Stimulated activated CD4-positive, alpha-beta T cell treated with anti-CD3 and anti-CD28 coated beads, Interleukin-12 subunit alpha, Interleukin-12 subunit beta, amount 100 ng/mL, for 24 hours (primary cell): ENCODE measurements at places on chromosomes 12 and 14.
A peak's percentile ranks its signal among the peaks of the same experiment; 100 is the strongest.

- DNase-seq: no peak
These were observed 390 bp downstream of the BRAP start for GRCh38 chr12:111685322-111685810.

GRCh38 chr12:14810953-14811483 is 3.0 kb downstream of the SMCO3 start:
- DNase-seq: no peak

DNA sequence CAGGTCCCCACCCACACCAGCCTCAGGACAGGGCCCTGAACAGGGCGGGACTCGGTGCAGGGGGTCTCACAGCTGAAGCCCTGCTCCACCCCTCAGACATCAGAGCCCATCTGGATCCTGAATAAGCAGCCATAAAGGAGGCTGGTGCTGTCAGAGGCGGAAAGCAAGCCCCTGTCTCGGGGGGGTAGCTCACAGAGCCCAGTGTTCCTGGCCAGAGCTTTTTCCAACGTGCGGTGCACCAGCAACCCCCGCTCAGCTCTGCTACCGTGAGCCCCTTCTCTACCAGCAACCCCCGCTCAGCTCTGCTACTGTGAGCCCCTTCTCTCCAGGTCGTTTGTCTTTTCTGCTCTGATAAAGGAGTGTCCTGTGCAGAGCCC is 136.5 kb upstream of the SFSWAP start:
- no peak for DNase-seq

GRCh38 chr12:120866108-120866507 is 38.0 kb downstream of the SPPL3 start:
- no peak for DNase-seq

DNA sequence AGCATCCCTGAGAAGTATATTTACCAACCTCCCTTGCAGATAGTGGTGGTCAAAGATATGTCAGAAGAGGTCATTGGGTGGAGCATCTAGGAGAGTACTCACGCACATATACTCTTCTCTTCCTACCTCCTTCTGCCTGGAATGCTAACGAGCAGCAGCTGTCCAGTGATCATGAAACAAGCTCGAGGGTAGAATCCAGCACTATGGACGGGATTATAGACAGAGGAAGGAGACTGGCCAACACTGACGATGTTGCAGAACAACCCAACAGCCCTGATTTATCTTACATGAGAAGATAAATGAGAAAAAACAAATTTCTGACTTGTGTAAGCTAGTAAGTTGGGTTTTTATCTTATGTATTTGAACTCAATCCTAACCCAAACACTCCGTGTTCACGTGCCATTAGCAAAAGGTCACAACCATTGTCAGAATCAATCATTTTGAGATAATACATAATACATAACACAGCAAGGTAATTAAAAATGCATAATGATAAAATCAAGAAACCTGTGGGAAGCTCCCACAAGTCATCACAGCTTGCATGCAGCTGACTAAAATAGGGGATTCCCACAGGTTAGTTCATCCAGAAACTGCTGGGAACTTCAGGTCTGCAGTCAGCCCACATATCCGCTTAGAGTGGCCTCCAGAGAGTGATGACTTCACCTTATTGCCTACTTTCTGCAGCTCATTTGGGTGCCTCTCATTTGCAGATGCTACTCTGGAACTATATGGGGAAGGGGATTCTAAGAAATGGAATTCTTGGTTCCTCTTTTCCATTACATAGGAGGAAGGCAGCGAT is 36.3 kb upstream of the STK38L start:
- peak; percentile 30 for DNase-seq

DNA sequence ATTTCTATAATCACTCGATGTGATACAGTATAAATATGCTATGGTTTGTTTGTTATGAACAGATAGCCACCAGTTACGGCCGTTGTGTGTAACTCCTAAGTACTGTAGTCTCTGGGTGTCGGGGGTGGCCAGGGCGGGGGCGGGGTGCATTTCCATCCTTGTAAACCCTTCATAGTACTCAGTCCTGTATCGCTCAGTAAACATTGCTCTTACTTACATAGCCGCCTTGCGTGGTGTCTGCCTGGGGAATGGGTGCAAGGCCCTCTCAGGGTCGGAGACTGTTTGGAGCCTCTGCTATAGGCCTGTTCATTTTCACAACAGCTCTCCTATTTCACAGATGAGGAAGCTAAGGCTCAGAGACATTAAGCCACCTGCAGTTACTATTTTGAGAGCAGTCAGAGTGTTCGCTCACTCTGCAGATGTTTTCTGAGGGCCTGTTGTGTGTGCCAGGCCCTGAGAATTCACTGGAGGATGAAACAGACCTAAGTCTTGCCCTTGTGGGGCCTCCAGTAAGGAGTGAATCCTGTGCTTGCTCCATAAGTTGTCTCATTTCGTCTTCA is 42.5 kb downstream of the JDP2 start:
- no peak for DNase-seq

DNA sequence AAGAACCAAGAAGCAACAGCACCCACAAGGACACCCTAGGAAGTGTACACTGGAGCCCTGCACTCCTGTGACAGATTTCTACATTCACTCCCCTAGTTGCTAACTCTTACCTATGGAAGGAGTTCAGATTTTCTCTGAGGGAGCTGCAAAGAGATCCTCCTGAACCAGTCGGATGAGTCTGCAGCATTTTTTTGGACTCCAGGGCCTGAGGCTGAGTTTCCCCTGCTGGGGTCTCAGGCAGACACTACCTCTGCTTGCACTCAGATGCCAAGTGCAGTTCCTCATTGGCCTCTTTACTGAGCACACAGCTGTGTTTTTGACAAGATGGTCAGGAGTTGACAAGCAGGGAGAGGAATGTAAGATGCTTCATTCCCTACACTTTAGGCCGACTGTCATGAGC is 153.2 kb upstream of the RBM19 start:
- DNase-seq: no peak

GRCh38 chr14:32657081-32657480 is 281.6 kb upstream of the NPAS3 start:
- no peak for DNase-seq

DNA sequence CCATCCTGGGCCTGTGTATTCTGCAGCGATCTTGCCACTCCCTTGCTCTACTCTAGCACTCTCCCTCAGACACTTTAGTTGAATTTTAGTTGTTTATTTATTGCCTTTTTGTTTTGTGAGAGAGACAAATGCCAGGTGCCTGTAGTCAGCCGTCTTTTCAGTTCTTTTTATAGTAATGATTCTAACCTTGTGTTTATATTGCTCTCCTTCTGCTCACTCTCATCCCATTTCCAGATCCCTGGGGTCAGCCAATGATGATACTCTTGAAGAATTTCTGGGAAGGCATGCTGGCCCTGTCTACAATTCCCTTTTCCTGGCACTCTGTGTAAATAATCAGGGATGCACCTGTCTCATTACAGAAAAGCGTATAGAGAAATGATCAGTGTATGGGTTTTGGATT is 334.1 kb upstream of the MIS18BP1 start:
- DNase-seq: no peak

DNA sequence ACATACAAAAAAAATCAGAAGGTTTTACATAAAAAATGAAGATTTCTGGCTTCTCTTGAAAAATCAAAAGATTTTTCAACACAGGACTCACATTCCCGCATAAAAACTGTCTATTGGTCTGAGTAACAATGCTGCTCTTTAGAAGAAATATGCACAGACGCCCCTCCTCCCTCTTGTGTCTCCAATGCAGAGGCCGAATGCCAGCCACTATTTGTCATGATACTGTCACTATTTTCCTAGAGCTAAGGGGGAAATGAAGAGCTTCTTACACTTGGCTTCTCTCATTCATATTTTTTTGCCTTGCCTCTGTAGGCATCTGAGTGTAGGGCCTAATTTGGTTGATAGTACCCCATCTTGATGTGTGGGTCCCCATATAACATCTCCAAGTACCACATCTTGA is 98.0 kb downstream of the BBS10 start:
- DNase-seq: no peak

DNA sequence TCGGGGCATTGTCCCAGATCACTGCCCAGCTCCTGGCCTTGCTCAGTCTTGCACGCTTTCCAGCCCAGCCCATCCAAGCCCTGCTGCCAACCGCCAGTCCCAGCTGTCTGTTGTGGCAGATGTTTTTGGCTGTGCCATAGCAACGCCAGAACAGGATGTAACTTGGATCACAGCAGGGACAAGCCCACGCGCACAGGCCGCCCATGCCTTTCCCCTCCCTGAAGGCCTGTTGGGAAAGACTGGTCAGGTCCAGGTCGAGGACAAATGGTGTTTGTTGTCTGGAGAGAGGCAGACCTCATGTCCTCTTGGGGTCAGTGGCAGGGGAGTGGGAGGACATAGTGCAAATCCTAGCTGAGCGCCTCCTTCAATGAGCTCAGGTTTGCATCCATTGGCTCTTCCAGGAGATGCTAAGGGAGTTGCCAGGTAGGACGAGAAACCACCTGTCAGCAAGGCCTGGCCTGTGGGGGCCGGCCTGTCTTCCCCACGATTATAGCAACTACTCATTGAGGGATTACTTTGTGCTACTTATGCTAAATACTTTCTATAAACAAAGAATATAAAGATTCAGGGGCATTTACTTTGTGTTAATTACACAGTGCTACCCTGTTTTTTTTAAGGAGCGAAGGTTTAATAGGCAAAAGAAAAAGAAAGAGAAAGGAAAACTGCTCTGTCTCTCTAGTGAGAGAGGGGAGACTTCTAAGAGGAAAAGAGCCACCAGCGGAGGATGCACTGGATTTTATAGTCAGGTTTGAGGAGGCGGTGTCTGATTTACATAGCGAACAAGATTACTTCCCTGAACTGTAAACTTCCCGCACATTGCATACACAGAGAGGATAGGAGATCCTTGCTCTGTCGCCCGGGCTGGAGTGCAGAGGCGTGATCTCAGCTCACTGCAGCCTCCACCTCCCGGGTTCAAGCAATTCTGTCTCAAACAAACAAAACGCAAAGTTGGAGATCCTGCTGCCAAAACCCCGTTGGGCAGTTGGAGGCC is 42.8 kb upstream of the CORO1C start:
- no peak for DNase-seq

GRCh38 chr12:106773286-106774004 is 1.0 kb upstream of the RIC8B start:
- no peak for DNase-seq

DNA sequence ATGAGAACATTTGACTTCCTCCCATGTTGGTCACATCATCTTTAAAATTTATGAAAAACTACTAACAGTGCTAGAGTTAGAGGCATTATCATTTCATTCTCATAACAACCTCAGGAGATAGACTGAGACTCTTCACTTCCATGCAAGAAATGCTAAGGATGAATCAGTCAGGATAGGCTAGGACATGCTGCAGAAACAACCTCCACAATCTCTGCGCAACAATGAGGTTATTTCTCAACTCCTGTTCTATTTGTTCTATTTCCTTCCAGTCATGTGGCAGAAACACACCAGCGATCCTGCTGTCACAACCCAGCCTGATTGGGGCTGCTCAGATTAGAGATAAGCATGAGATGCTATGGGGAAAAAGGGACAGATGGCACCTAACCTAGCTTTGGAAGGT is 49.0 kb upstream of the TMEM263 start:
- DNase-seq: no peak

DNA sequence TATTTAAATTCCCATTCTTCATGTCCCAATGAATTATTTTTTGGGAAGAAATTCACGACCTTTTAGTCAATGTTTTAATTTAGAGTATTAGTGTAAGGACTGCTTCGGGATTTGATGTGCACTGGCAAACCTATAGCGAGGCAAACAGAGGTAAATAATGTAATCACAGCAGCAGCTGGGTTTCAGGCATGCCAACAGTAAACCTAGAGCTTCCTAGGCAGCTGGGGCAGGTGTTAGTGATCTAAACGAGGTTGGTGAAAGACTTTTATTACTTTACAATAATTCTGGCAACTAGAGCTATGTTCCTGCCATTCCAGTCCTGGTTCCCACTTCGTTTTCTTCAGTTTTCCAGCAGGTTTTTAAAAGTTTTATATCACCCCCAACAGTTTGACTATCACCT is 1036.4 kb upstream of the FOXG1 start:
- DNase-seq: no peak

- no peak for DNase-seq
These were observed 1.8 kb downstream of the CCDC85C start for GRCh38 chr14:99602054-99602787.

DNA sequence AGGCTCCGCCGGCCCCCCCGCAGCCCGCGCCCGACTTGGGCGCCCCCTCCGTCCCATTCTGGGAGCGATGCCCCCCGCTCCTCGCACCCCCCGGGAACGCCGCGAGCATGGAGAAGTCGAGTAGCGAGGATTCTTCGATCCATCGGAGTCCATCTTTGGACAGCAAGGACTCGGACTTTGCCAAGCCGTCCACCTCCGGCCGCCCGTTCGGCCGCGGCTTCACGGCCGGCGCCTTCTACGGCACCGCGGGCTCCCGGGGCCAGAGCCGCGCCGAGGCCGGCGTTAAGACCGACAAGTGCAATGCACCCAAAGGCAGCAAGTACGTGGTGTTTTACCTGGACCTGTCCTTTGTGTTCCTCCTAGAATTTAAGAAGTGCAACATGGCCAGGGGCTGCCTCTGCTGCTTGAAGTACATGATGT is 123.6 kb downstream of the TSPAN9 start:
- no peak for DNase-seq

DNA sequence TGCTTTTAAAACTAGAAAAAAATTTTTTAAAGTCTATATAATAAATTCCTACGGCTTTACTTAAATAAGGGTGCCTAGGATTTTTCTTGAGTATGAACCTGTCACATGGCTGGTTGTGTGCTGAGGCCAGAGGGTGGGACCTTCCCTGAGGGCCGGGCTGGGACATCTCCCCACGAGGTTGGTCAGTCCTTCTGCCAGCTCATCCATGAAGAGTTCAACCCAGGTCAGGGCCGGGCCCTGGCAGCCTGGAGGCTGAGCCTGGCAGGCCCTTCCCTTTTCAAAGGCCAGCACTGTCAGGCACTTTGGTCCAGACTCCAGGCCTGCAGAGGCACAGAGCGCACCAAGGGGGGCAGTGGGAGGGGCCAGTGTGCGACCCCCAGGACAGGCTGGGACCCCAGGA is 31.7 kb downstream of the TNFAIP2 start:
- no peak for DNase-seq

DNA sequence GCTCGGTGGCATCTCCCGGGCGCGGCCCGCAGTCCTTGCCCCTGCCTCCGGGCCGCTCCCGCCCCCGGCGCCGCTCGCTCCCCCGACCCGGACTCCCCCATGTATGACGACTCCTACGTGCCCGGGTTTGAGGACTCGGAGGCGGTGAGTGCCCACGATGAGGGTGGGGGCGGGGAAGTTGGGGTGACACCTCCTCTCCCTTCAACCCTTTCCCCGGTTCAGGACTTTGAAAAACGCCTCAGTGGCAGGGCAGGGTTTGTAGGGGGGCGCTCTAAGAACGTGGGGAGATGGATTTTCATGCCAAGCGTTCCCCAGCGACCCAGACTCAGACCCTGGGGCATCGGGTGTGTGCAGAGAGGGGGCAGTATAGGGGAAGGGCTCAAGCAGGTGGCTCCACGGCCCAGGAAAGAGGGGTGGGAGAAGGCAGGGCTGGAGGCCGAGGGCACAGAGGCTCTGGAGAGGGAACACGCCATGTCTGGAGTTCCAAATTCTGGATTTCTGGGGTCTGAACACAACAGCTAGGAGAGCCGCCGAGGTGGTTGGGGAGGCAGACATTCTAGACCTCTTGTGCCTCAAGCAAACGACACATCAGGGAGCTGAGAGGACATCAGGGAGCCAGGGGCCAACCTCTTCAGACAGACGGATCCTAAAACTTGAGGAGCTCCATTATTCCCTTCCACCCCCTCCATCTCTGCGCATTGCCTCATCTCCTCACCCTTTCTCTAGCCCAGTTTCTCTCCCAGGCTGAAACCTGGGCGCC is 715 bp downstream of the CACNB3 start:
- no peak for DNase-seq

GRCh38 chr12:20317554-20317953 is 50.8 kb upstream of the PDE3A start:
- no peak for DNase-seq
